ELR (cell line): ENCODE measurements at places on chromosomes 6 and 20.

GRCh38 chr6:15253203-15254022, 7.5 kb downstream of the JARID2 start:
- no peak for DNase-seq

GRCh38 chr6:166419717-166420116, 37.0 kb upstream of the MPC1 start:
- DNase-seq = no peak

DNA sequence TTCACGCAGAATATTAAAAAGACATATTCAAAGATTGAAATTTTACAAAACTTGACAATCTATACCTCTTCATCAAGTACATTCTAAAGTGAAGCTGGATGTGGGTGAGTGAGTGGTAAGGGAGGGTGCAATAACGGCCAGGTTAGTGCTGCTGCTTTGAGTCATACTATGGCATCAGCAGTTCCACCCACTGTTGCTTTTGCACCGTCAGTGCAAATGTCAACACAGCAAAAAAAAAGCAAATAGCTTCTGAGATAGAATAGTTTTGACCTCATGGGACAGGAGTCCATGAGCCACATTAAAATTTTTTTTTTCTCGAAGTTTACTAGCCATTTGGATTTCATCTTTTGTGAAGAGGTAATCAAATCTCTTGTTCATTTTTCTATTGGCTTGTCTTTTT, 31.8 kb downstream of the PSMF1 start:
- peak; percentile 20 for DNase-seq

DNA sequence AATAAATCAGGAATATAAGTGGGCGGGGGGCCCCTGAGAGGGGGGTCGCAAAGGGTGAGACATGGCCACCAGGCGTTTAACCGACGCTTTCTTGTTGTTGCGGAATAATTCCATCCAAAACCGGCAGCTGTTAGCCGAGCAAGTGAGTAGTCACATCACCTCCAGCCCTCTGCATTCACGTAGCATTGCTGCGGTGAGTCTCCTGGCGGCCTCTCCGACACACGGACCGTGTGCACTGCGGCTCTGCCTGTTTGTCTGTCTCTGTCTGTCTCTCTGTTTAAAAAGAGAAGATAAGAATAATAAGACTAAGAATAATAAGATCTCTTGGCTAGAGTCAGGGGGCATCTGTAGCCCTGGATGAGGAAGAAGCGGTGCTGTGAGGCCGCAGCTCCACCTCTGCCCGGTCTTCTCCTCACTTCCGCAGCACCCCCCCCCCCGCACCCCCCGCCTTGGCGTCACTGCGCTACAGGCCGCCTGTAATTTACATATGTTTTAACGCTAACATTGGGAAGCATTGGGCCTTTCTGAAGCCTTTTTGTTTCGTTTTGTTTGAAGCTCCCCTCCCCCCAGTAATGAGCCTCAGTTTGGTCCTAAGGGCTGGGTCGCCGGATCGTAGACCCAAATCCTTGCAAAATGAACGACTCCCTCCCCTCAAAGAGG, 993 bp downstream of the STX16 start:
- peak; percentile 86 for DNase-seq

DNA sequence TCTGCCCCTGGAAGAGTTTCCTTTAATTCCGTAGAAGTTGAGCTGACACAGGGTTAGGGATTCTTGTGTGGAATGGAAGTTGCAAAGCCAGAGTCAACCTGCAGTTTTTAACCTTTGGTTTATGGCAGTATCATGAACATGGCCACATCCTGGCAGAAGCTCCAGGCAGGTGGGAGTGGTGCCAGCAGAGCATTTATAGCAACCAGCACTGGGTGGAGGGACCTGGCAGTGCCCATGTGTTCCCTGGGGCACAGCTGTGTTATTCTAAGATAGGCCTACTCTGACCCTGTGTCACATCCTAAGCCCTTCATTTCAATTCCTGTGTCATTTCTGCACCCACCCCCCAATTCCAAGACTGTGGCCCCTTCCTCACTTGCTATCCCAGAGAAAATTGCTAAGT, 26.1 kb upstream of the ZNF831 start:
- no peak for DNase-seq

GRCh38 chr20:17488916-17489600, 42.1 kb downstream of the BFSP1 start:
- DNase-seq = no peak

GRCh38 chr20:49948809-49949507, 12.8 kb downstream of the RNF114 start:
- peak; percentile 97 for DNase-seq

DNA sequence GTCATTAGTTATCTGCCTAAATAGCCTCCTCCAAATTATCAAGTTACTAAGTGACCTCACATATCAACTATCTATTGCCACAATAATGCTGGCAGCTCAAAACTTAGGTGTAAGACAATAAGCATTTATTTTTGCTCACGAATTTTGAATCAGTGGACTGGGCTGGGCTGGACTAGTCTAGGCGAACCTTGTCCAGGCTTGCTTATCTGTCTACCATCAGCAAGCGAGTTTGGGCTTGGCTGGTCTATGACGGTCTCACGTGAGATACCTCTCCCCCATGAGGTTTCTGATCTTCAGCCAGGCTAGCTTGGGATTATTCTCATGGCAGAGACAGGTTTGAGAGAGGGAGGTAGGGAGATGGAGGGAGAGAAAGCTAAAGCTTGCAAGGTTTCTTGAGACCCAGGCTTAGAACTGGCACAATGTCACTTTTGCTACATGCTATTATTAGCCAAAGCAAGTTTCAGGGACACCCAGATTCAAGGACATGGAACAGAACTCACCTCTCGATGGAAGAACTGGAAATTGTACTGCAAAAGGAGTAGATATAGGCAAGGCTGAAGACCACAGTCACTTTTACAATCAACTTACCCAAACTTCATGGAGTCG, 80.9 kb downstream of the WASF1 start:
- no peak for DNase-seq

GRCh38 chr6:142413111-142413510, 111.3 kb downstream of the ADGRG6 start:
- DNase-seq = peak; percentile 80

- no peak for DNase-seq
These were observed 36.4 kb downstream of the RRBP1 start for GRCh38 chr20:17645546-17646208.

GRCh38 chr20:36217226-36217625, 19.1 kb upstream of the AAR2 start:
- DNase-seq = peak; percentile 43

DNA sequence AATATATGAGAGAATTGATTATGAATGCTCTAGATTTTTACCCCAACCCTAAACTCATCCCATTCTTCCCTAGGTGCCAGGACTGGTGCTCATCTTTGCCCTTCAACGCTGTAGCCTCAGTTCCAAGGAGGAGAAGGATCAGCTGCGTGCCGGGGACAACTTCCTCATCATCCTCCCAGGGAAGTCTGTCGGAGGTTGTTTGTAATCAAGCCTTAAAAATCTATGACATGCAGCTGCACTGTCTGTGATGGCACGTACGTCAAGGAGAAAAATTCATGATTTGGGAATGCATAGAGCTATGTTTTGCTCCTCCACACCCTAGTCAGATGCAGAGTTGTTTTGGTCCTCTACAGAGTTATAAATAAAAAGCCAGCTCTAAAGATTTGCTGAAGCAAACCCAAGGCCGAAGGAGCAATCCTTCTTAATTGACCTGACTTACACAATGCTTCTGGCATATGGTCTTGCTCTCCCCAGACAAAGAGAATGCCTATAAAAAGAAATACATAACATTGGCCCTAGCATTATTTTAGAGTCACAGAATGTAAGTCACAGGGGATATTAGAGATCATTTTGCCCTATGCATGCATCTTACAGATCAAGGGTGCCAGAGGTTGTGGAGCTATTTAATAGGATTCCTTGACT, 244.2 kb downstream of the HIVEP2 start:
- no peak for DNase-seq

DNA sequence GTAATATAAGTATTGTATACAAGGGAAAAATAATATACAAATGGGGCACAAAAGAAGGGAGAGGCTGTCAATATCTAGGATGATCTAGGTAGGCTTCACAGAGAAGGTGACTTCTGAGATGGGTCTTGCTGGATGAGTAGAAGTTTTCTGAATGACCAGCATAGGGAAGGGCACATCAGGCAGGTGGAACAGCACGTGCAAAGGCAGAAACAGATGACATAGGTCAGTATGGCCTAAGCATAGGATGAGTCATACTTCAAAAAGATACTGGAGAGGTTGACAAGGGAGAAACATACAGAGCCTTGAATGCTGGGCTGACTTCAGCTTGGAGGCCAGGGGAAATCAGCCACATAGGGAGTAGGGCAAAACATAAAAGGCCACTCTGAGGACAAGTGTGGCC, 31.9 kb upstream of the SIRPA start:
- DNase-seq = no peak

- DNase-seq = no peak
These were observed 16.4 kb downstream of the GMDS start for GRCh38 chr6:2229039-2229438.

- no peak for DNase-seq
These were observed 800 bp downstream of the ABCC10 start for GRCh38 chr6:43428112-43428570.

DNA sequence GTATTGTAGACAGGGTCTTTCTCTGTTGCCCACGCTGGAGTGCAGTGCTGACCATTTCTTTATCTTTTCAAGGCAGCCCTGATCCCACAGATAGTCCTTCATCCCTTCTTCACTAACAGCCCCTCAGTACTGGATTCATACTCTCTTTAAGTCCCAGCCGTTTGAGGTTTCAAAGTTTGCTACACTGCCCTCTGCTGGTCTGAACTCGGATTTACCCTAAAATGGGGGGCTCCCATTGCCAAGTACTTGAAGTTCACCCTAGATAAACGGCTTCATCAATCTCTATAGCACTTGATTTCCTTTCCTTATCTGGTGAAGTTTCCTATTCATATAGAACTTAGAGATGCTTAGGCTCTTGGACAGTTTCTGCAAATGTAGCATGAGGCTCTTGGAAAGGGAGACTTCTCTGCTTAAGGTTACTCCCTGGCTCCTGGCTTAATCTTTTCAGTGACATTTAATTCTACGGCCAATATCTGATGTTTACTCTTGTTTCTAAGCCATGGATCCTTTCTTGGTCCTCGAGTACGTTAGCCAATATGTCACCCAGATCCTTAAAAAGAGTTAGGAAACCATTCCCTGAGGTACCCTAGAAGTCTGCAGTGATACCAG, 21.4 kb upstream of the PREP start:
- DNase-seq = peak; percentile 71

DNA sequence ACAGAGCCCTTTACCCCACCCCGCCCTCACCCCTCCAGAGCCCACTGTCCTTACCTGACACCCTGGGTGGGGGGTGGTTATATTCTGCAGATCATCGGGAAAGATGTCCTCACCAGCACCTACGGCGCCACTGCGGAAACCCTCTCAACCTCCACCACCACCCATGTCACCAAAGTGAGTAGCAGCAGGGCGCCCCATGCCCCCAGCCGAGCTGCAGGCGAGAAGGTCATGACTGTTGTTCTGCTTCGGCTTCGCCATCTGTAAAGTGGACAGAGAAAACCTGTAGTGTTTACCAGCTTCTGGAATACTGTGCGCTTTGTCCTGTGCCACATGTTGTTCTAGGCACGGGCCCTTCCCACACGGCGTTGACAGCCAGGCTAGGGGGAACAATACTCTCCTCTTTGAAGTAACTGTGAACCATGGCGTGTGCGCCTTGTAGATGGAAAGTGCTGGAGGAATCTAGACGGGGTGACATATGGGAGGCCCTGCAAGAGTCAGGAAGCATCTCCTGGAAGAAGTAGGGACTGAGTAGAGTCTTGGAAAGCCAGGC, 16.5 kb upstream of the AAR2 start:
- DNase-seq = no peak

- DNase-seq = peak; percentile 78
These were observed 29.3 kb downstream of the NSFL1C start for GRCh38 chr20:1437235-1437904.

- DNase-seq = no peak
These were observed 25.4 kb downstream of the UNC5CL start for GRCh38 chr6:41013466-41014153.

DNA sequence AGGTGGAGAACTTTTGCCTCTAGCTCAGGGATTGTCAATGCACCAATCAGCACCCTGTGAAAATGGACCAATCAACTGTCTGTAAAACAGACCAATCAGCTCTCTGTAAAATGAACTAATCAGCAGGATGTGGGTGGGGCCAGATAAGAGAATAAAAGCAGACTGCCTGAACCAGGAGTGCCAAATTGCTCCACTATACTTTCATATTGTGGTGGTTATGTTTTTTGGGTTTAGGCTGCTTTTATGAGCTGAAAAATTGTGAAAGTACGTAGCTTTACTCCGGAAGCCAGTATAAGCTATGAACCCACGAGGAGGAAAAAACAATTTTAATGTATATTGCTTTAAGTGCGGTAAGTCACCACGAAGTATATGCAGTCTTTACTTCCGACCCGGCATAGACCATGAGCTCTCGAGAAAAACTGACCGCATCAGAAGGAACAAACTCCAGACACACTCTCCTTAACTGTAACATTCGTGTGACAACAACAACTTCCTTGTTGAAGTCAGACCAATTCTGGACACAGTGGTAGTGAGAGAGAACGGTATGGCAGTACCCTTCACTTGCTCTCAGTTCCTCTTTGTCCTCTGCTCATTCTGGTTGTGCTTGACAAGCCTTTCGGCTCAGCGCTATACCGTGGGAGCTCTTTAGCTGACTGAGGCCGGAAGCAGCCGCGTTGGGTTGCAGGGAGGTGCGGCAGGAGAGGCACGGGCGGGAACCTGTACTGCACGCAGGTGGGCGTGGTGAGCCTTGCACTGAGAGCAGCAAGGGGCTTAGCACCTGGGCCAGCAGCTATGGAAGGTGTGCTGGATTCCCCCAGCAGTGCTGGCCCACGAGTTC, 81.9 kb upstream of the E2F3 start:
- DNase-seq = no peak

- DNase-seq = no peak
These were observed 162.1 kb downstream of the PHF3 start for GRCh38 chr6:63797721-63798120.
